ENCODE measurements at places on chromosomes 11 and 22. TPM values are rescaled to one million over a fixed set of nuclear protein-coding genes. Genes with fewer than 3 reads are reported as not detected.

OR5D18 gene
- not detected for total RNA-seq

DEPDC7 gene
- 25.3 TPM for total RNA-seq

KCNQ1OT1 gene
- total RNA-seq: 2.3 TPM

TTC36 gene
- total RNA-seq: 2.7 TPM

LGR4 gene
- 3.5 TPM for total RNA-seq

SFI1 gene
- total RNA-seq: 25.8 TPM

GALNT18 gene
- total RNA-seq: 4.6 TPM

ARRB1 gene
- 4.1 TPM for total RNA-seq

WNT7B gene
- not detected for total RNA-seq

GSTT2 gene
- not detected for total RNA-seq

OR52A1 gene
- not detected for total RNA-seq

FLRT1 gene
- total RNA-seq: 1.4 TPM

MYOD1 gene
- total RNA-seq: not detected

DRD4 gene
- not detected for total RNA-seq
